ENCODE measurements at places on chromosomes 2 and 18.

DNA sequence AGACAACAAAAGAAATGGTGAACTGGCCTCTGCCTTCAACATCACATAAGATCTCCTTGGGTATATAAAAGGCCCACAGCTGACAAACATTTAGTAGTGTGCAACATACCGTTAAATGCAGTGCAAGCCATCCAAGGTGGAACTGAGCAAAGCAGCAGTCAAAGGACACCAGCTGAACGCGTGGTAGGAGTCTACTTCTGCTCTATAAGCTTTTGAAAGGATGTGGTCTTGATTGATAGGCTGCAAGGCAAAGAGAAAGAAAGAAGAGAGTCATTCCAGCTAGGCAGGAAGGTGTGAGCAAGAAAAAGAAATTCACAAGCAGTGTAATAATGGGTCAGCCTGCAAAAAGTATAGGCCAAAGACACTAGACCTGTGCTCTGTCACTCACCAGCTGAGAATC is 356.3 kb downstream of the SATB2 start:
- DNase-seq: no peak

DNA sequence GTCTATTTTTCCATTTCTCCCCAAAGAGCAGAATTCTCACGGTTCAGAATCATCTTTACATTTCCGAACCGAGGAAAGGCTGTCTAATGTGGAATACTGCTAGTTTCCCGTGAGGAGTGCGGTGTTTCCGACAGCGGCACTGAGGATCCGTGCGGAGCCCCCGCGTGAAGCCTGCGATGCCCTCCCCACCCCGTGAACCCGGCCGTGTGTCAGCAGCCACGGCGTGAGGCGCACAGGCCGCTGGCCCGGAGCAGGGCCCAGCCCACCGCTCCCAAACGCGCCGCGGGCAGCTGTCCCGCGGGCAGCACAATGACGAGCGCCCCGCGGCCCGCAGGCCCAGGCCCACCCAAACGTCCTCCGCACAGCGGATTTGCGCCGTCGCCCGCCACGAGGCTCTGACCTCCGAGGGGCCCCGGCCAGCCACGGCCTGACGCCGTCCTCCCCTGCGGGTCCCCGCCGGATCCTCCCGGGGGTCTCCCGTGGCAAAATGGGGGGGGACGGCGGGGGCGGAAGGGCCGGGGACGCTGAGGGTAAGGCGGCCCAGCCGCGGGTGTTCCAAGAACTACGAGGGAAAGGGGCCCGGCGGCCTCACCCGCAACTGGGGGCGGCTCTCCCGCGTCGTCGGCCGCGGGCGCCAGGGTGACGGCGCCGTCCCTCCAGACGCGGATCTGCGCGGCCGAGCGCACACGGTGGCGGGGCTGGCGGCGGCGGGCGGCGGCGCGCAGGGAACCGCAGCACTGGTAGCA is 796 bp downstream of the SPIRE1 start:
- peak; percentile 67 for DNase-seq

DNA sequence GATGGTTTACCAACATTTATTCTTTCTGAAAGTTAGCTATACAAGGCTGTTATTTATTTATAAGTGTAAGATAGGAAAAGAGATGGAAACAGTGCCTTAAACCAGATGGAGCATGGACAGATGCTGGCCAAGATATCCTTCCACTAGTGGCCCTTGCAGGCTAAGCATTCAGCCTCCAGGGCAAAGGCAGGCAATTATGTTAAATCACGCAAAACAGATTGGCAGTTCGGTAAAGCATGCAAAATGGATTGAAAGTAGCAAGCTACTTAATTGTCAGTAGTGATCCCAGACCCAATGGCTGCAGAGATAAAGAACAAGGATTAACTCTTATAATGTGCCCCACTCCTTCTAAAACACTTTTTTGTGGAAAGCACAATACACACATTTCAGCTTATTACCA is 105.4 kb upstream of the MAP4K3 start:
- DNase-seq: no peak

DNA sequence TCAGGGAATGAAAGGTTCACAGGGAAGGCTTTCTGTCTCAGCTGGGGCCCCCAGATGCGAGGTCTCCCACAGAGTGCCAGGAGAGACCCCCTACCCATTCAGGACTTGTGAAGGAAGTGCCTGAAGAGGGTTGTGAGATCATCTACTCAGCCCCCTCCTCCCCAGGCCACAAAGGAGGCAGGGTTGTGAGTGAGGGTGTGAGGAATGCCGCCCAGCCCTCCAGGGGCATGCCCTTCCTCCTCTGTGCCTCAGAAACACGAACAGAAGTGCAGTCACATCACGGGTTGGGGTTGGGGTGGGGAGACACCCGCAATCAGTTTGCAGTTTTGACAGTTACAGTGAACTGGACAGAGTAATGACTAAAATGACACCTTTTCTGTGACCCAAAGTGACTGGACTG is 5.0 kb downstream of the MAL start:
- no peak for DNase-seq

DNA sequence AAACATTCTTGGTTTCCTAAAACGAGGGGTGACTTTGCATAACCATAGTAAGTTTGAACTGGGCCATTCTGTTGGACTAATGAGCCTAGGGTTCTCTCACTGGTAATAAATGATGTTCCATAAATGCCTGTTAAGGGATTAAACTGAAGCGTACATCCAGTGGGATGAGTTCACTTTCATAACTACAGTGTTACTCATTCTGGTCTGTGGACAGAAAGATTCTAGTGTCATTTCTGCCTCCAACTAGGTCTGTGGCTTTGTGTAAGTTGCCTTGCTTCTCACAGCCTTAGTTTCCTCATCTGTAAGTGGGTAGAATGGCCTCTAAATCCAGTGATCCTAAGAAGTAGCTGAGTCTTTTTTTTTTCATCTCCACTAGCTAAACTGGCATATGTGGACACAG is 1860.6 kb upstream of the PIK3C3 start:
- no peak for DNase-seq

- no peak for DNase-seq
These were observed 1093.9 kb downstream of the CBLN2 start for GRCh38 chr18:71450257-71450656.

DNA sequence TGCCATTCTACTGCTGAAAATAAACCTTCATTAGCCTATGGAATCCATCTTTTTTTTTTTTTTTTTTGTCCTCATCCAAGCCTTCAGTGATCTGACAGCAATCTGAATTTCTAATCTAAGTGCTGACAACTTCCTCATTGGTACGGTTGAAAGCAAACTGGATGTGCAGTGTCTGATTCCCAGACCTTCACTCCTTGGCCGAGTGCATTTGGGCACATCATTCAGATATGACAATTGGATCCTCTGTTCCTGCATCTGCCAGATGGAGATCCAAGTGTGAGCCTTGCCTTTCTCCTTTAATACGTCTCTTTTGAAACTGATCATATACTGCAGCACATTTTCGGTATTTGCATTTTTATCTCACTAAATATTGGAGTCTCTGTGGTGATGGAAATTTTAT is 713.1 kb downstream of the DCDC2C start:
- DNase-seq: no peak

- no peak for DNase-seq
These were observed 66.3 kb upstream of the GLI2 start for GRCh38 chr2:120669121-120669952.

DNA sequence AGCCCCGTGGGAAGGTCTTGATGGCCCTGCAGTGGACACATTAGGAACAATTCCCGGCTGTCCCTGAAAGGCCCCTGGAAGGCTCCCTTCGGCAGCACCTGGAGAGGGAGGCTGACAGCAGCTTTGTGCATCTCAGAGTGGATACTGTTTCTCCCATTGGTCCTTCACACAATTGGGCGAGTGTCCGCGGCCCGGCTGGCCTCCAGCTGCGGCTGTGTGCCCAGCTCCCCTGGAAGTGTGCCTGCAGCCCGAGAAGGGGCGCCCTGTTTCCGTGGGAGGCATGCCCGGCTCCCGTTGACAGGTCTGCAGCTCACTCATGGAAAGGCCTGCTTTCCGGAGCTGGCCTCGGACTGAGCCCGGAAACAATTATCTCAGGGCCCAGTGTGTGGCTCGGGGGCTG is 103.7 kb downstream of the LPIN1 start:
- peak; percentile 38 for DNase-seq

DNA sequence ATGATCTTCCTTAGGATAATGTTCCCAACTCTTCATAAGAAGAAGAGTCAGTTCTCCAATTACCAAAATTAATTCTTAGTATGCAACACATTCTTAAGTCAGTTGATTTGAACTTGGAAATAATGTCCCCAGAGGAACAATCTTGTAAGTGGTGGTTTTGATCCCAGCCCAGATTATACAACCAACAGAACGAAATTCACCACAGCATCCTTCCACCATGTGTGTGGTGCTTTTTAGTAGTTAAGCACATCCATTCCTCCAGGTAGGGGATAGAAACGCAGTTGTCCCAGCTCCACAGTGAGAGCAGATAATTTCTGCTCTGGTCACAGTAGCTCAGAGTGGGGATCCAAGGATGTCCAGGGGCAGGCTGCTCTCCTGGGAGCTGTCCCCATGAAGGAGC is 161.7 kb upstream of the SLC39A10 start:
- no peak for DNase-seq
